ENCODE measurements at places on chromosomes 6 and 20.

GRCh38 chr20:13661070-13661685 is 22.4 kb upstream of the TASP1 start:
- DNase-seq, result no peak

- DNase-seq, result no peak
Measured at GRCh38 chr20:57505979-57506378, 19.0 kb downstream of the CTCFL start.

DNA sequence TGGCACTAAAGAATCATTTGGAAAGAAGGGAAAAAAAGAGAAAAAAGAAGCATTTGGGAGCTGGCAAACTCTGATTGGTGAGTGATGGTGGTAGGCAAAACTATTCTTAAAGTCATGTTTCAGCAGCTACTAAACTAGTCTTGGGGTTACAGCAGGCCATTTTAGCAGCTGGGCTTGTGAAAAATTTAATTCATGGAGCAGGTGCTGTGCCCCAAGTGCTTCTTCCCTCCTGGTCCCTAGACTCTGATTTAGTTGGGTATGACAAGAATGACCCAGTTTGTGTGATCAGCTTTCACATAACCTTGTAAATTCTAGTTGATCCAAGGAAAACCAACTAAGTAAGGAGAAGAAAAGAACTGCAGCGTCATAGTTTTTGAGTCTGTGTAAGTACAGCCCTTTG is 1.1 kb upstream of the ASIP start:
- no peak for DNase-seq

DNA sequence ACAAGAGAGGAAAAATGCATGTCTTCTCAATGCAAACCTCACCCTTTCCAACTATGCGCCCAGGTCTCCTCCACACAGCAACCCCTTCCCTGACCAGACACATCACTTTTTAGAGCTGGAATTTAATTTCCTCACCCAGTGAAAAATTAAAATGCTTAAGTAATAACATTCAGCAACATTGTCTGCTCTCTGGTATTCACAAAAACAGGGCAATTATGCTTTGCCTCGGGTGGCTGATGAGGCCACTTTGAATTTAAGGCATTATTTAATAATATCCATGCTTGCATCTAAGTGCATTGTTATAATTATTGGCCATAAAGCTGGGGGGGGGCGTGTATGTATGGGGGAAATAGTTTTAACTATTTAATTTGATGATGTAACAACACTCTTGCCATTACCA is 777.8 kb upstream of the NRSN1 start:
- no peak for DNase-seq

DNA sequence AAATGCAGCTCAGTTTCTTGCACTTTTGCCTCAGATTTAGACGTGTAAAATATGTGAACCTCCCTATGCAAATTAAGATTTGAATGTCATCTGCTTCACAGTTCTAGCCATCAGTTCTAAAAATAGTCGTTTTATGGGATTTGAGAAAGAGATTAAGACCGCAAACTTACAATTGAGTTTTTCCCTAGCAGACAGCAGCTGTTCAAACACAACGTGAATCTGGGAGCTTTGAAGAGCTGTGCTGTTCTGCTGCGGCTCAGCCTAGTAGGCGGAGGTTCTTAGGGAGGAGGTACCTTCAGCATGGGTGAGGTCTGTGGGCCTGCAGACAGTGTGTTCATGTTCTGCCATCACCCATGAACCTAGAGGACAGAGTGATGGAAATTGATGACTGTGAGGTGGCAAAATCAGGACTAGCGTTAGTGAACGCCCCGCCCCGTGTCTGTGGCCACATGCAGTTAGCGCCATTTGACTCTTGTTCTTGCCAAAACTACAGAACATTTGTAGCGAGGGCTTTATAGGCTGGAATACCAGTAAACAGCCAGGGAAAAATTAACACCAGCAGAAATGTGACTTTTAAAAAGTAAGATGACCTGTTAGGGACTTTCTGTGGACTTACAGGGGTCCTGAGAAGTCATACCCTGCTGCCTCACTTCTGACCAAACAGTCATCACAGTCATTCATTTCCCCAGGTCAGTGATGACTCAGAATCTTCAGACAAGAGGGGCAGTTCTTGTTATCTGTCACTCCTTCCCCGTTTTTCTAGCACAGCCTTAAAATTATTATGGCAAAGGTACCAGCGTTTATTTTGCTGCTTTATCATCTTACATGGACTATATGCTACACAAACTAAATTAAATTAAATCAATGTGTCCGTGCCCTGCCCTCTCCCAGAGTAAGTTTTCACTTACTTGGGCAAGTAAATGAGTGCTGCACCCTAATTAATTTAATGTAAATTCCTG is 84.3 kb upstream of the TMEM181 start:
- DNase-seq, result peak; percentile 90

DNA sequence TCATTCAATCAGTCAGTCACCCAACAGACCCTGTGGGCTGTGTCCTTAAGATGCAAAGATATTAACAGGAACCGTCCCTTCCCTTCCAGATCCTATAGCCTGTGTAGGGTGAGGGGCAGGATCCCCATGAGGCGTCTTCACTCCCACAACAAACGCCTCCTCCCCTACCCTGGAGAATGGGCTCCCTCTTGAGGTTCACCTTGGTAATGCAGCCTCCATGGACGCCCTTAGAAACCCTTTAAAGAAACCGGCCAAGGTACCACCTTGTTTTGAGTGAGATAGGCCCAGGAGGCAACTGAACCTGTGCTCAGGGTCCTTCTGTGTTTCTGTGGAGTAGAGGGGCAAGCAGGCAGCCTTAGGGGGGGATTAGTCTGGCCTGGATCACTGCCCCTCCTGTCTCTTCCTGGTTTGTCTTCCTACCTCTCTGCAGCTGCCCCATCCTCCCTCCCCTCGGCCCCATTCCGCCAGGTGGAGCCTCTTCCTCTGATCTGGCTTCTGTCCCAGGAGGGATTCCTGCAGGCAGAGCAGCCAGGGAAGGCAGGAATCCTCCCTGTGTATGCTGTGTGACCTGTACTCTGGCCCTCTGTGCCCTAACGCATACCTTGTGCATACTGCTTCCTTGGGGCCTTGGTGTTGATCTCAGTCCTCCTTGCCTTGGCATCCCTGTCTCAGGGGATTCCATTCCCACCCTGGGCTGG is 6.6 kb upstream of the GUCA1A start:
- peak; percentile 69 for DNase-seq

- DNase-seq, result peak; percentile 97
Measured at GRCh38 chr6:32081168-32081990, 27.8 kb downstream of the TNXB start.

DNA sequence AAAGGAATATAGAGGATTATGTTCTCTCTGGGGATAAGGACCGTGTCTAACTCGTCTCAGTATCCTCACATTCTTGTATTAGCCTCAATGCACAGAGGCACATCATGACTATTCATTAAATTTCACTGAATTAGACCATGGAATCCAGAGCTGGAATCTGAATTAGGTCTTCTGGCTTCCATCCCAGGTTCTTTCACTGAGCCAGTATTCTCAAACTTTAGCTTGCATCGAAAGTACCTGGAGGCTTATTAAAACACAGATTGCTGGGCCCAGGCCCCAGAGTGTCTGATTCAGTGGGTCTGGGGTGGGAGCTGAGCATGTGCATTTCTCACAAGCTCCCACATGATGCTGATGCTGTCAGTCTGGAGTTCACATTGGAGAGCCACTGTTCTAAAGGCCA is 142.0 kb downstream of the UST start:
- peak; percentile 61 for DNase-seq

- DNase-seq, result peak; percentile 65
Measured at GRCh38 chr6:37987018-37987417, 167.5 kb downstream of the ZFAND3 start.

DNA sequence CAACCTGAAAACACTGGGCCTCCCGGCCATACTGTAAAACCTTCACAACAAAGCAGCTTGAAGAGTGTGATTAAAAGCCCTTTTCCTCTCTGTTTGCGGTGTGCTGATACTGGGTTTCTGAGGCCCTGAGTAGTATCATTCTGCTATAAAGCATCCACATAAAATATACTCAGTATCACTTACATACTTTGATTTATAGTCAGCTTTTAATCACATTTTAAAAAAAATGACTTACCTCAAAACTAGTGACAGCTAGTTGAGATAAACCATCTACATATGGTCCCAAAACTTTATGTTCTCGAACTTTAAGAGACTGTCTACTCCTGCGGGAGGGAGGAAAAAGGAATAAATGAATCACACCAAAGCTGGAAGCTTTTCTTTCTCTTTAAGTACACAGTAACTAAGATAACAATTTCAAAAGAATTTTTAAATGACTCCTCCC is 135.7 kb downstream of the KIF13A start:
- peak; percentile 85 for DNase-seq

DNA sequence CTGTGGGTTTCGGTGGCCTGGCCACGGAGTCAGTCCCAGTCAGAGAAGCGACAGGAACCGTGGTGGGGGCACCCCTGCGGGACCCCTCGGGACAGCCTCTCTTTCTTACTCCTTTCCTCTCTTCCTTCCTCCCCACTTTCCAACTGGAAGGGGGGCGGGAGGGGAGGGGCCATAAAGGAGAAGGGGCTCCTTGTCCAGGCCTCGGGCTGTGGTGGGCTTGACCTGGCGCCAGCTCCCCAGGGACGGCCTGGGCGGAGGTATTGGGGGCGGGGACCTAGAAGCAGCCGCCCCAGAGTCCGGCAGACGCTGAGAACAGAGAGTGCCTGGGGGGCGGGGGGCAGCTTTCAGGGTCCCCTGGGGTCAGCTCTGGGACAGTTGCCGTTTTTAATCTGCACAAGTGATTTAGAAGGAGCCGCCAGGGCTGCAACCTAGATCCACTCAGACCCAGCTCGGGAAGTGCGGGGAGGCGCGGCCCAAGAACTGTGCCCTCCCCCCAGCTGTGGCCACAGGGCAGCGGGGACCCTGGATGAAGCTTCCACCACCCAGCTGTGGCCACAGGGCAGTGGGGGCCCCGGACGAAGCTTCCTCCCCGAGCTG is 6.4 kb upstream of the ABHD16B start:
- DNase-seq, result peak; percentile 15

DNA sequence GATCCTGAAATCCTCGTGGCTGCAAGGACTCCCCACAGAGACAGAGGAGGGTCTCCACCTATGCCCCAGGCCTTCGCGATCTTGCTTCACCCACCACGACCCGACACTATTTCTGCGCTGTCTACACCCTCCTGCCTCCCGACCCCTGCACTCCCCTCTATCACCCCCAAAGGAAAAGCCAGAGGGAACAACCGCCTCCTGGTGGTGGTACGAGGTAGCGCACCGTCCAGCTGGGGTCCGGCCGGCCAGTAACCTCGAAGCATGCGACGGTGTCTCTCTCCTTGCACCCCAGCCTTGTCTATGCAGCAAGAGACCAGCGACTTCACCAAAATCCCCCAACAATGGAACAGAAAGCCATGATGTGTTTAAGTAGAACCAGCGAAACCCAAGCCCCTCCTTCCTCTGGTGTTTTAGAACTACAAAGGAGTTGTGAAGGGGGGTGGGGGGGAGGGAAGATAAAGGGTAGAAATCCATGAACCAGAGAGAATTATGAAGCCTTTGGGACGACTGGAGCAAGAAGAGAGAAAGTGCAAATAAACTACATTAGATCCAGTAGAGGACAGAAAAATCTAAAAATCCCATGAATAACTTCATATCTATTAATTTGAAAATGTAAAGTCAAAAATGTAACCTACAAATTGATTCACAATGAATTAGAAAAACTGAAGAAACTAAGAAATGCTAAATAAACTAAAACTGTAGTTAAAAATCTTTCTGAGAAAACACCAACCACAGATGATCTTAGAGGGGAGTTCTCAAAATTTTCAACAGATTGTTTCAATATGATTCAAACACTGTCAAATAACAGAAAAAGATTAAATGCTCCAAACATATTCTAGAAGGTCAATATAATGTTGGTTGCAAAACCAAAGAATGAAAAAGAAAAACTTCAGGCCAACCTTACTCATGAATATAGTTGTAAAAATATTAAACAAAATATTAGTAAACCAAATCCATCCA is 168.0 kb downstream of the CDK19 start:
- DNase-seq, result no peak

- no peak for DNase-seq
Measured at GRCh38 chr6:47288267-47289090, 21.2 kb downstream of the TNFRSF21 start.

DNA sequence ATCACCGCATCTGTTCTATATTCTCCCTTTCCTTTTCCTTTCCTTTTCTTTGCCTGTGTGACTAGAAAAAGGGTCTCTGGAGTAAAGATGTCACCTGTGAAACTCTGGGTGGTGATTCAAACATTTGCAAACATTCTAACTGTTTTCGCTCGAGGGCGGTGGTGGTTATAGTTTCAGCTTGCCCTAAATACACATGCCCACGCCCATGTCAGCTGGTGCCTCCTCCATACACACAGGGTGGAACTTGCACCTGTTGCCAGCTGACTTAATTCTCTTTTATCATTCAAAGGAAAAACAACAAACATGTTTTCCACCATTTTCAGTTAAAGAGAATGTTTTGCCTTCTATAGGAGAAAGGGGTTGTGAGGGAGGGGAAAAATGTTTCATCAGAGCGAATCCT is 381.9 kb upstream of the ARID1B start:
- no peak for DNase-seq

- DNase-seq, result peak; percentile 55
Measured at GRCh38 chr6:111361648-111362047, 121.4 kb downstream of the REV3L start.

- peak; percentile 80 for DNase-seq
Measured at GRCh38 chr6:22471132-22471690, 98.2 kb upstream of the HDGFL1 start.

DNA sequence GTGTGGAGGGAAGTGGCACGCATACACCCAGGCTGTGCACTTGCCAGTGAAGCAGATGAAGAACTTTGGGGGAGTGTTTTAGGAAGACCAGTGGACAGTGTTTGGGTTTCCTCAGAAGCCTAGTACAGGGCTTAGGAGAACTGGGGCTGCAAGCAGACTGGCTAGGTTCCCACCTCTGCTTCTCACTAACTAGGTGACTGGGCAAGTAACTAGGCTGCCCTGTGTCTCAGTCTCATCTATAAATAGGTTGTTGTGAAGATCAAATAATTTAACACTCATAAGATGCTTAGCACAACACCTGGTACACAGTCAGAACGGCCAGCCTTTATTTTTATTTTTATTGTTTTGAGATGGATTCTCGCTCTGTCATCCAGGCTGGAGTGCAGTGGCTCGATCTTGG is 312.1 kb downstream of the CDH26 start:
- no peak for DNase-seq

DNA sequence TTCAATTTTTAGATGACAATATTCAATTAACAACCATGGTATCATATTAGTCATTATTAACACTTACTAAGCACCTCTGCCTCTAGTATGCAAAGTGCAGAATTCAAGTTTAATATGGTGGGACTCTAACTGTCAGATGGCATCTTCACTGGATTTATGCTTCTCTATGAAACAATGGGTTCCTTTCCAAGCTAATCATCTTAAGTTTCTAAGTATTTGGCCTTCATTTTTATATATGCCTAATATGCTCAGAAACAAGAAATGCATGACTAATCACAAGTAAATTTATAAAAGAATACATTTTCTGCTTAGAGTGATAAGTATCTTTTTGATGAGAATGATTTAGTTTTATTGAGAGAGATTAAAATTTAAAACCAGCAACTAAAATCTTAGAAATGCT is 144.7 kb downstream of the HIVEP2 start:
- DNase-seq, result peak; percentile 44

- DNase-seq, result peak; percentile 70
Measured at GRCh38 chr6:169527306-169527705, 174.5 kb downstream of the WDR27 start.

Data from EH (cell line).